ENCODE measurements at places on chromosomes 3 and 15. TPM values are rescaled to one million over a fixed set of nuclear protein-coding genes. Genes with fewer than 3 reads are reported as not detected.

- DNase-seq, result no peak
Measured at GRCh38 chr3:157662171-157662570, 159.0 kb upstream of the VEPH1 start.

- no peak for DNase-seq
Measured at GRCh38 chr3:9888540-9888939, 1.9 kb upstream of the JAGN1 start.

GRCh38 chr3:64801856-64802255 is 114.1 kb upstream of the ADAMTS9 start:
- DNase-seq, result no peak

GRCh38 chr15:63909819-63910437 is 76.2 kb upstream of the HERC1 start:
- no peak for DNase-seq

DNA sequence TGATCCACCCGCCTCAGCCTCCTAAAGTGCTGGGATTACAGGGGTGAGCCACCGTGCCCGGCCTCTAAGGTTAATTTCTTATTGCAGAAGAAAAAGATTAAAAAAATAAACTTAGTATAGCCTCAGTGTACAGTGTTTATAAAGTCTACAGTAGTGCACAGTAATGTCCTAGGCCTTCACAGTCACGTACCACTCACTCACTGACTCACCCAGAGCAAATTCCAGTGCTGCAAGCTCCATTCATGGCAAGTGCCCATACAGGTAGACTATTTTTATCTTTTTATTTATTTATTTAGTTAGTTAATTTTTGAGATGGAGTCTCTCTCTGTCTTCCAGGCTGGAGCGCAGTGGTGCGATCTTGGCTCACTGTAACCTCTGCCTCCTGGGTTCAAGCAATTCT is 3.2 kb upstream of the FLNB start:
- DNase-seq, result no peak

DNA sequence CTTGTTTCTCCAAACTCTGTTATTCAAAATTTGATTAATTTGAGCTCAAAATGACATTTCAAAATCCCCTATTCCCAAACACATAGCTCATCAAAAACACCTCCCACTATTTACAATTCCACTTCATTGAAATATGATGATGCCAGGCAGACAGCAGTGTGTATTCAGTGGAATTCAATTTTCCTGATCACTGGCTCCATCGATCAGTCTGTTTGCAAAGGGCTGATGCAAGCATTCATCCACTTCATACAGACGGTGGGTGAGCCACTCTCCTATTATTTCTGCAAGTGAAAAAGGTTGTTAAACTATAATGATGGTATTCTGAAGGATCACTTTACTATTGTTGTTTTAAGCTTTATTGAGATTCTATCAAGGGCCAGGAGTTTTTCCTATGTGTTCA is 90.7 kb downstream of the RTP4 start:
- DNase-seq, result no peak

DNA sequence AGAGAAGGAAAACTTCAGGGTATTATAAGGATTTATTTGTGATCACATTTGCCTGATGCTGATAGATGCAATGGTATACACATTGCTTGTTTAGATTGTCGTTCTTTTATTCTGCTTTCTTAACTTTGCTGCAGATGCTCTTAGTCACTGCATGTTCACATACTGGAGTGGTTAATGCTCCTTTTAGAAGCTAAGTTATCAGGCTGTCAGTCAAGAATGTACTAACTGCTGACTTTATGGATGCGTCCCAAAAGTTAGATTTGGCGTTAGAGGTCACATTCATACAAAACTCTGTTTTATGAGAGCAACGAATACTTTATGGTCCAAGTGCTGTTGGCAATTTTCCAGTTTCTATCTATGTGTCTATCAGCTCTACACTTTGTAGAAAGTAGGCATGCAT is 160.7 kb downstream of the BBX start:
- no peak for DNase-seq

GRCh38 chr15:32649342-32649741 is 7.8 kb downstream of the SCG5 start:
- DNase-seq, result no peak

- no peak for DNase-seq
Measured at GRCh38 chr15:92846741-92847140, 53.4 kb upstream of the CHD2 start.

GRCh38 chr3:177478170-177478867 is 281.0 kb upstream of the TBL1XR1 start:
- no peak for DNase-seq

DNA sequence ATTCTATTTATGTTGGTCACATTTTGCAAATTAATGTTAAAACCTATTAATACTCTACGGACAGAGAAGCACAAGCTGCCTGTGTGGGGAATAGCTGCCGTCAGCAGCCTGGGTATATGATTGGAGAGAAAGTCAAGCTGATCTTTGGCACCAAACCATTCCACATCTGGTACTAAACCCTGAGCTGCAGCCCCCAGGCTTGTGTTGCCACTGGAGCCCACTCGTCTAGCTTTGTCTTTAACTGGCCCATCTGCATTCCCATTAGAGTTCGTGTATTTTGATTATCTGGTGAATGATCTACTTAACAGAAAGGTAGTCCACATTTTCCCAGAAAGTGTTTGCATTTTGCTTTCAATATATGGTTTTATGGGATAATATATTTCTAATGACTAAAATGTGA is 5.4 kb downstream of the NDUFB4 start:
- DNase-seq, result no peak

DNA sequence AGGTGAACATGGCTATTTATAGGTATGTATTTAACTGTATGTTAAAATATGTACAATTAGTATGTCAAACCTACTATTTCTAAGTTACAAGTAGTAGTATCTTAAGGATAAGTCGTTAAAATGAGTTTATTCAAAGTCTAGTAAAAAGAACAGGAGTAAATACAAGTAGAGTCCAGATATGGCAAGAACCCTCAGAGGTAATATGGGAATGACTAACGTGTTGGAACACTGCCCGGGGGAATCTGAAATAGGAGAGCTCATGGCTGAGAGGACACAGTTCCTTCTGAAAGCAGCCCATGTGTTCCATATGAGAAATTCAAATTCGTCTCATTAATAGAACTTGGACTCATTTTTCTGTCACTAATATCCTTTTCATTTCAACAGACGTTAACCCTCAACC is 158.8 kb downstream of the CLSTN2 start:
- peak; percentile 68 for DNase-seq

DNA sequence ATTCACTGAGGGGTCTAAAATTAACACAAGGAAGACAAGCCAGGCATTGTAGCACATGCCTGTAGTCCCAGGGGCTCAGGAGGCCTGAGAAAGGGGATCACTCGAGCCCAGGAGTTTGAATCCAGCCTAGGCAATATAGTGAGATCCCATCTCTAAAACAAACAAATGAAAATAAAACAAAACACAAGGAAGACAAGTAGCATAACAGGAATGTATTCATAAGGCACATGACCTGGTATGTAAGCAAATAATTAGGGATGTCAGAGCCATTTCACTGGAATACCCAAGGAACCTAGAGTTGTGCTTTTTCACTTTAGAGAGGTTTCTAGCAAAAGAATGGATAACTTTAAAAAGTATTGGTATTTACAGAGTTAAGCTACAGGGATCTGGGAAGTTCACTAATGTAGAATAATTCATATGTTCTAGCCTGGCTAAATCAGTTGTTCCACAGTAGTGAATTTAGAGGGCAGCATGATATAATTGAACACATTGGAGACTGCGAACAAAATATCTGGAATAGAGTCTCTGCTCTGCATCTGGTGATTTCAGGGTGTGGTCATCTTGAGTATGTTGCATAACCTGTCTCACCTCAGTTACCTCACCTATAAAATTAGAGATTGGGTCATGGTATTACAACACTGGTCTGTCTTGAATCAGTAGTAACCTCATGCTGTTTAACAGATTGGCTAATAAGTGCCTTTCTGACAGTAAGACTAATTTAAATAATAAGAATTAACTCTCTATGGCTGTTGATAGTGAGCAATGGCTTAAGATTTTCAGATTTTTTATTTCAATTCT is 9.3 kb downstream of the GRAMD1C start:
- no peak for DNase-seq

DNA sequence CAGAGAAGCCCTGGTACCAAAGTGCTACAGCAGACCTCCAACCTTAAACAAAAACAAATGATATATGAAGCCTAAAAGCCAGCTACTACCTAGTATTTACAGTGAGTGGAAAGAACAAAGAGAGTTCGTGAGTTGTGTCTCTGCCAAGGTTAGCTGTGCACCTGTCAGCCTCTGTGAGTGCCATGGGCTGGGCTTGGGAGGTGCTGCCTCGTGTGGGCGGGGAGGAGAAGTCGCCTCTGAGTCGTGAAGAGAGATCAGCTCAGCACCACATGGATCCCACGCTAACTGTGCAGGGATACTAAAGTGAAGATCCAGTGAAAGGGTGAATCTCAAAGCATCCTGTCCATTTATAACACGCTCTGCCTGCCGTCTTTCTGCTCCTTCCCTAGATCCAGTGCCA is 101.9 kb downstream of the CHDH start:
- no peak for DNase-seq

DNA sequence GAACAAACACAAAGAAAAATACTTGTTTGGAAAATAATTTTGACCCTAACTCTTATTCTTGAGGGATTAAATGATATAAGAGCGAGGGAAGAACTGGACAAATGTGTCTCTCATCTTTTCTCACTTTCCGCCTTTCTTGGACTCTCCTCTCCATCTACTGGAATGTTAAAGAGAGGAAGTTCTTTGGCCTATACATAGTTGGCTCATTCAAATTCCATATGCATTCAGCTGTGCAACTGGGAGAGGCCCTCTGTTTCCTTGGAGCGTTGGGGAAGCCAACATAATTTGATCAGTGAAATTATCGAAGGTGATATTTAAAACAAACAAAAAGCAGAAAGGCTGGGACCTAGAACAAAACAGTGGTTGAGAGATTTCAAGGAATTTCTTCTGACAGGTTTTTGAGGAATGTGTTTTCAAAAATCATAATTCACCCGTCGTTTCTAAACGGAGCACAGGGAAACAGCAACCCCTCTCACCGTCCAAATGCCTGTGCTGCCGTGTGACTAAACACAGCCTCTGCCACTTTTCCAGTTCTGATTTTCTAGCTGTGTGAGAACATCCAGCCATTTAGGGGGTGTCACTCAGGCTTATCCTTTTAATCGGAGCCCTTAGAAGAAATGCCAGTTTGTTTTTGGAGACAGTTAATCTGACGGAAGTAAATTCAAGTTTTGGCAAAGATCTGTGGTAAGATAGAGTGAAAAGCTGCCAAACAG is 489.9 kb downstream of the SOX2 start:
- no peak for DNase-seq

DNA sequence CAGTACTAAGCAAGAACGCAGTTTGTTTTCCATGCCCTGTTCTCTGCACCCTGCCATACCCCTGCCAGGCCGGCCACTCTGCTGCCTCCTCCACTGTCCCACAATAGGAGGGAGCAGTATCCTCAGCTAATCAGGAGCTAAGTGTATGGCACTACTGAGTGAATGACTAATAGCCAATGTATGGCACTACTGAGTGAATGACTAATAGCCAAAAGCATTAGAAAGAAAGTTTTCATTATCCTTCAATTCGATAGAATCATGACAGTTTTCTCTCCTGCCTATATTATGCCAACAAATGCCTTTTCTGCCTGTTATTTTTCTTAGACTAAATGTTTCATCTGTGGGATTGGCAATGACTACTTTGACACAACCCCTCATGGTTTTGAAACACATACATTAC is 107.5 kb upstream of the CHRM5 start:
- DNase-seq, result no peak

GRCh38 chr3:197454014-197454413 is 101.8 kb downstream of the BDH1 start:
- no peak for DNase-seq

The SLC26A6 gene
- 18.4 TPM for polyA plus RNA-seq

The GRK7 gene
- 0.07 TPM for polyA plus RNA-seq

The CCDC39 gene
- 5.0 TPM for polyA plus RNA-seq

The C3orf22 gene
- polyA plus RNA-seq, result not detected

The IL17RB gene
- polyA plus RNA-seq, result 15.4 TPM

The RYR3 gene
- polyA plus RNA-seq, result 8.0 TPM

All from right renal cortex interstitium (tissue), 3 donors.